ENCODE measurements at places on chromosomes 7 and 10. TPM values are rescaled to one million over a fixed set of nuclear protein-coding genes. Genes with fewer than 3 reads are reported as not detected.

Gene LIPJ
- total RNA-seq = not detected

Gene INMT
- 0.56 TPM for total RNA-seq

Gene IFIT2
- 34.9 TPM for total RNA-seq

Gene MOGAT3
- total RNA-seq = not detected

Gene RALA
- 16.8 TPM for total RNA-seq
